ENCODE measurements at places on chromosomes 12 and 14. TPM values are rescaled to one million over a fixed set of nuclear protein-coding genes. Genes with fewer than 3 reads are reported as not detected.

The SLCO1C1 gene
- 0.36 TPM for total RNA-seq

GRCh38 chr14:104105071-104105821, 19.7 kb downstream of the ASPG start:
- H3K4me1 ChIP-seq: peaks cover 11% of the 10 kb centered on the region
- no peak overlapping the region for H3K4me3 ChIP-seq
- H3K36me3 ChIP-seq: no peaks in the 10 kb centered on the region
- no peak overlapping the region for H3K27ac ChIP-seq
- no peaks in the 10 kb centered on the region for H3K27me3 ChIP-seq

- no peak overlapping the region for H3K4me3 ChIP-seq
- peaks cover 46% of the 10 kb centered on the region for H3K4me1 ChIP-seq
- H3K36me3 ChIP-seq: no peaks in the 10 kb centered on the region
- no peak for DNase-seq
- H3K27ac ChIP-seq: peak overlapping the region; percentile 7
- H3K27me3 ChIP-seq: no peaks in the 10 kb centered on the region
Observed at GRCh38 chr12:27561535-27562350, 37.7 kb downstream of the PPFIBP1 start.

DNA sequence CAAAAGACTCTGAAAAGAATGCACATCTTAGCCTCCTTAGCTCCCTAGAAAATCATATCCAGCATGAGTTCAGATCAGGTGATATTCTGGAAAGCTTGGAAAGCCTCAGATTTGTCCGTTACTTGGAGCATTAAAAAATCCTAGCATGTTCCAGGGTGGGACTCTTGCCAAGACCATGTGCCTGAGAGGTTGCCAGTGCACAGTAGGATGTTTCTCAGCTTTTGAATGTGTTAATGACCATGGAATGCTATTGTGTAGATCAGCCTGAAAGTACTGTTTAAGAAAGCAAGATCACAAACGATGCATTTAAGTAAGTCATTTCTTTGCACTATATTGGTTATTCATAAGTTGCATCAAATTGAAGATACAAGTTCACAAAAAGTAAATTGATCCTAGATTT, 230.5 kb downstream of the ETNK1 start:
- H3K4me1 ChIP-seq: peaks cover 28% of the 10 kb centered on the region
- no peak overlapping the region for H3K27ac ChIP-seq
- no peak for DNase-seq
- no peak overlapping the region for H3K4me3 ChIP-seq
- H3K36me3 ChIP-seq: no peaks in the 10 kb centered on the region

- H3K27me3 ChIP-seq: no peaks in the 10 kb centered on the region
- no peak overlapping the region for H3K27ac ChIP-seq
- H3K4me1 ChIP-seq: peaks cover 13% of the 10 kb centered on the region
- H3K4me3 ChIP-seq: no peak overlapping the region
- no peak for DNase-seq
- no peaks in the 10 kb centered on the region for H3K36me3 ChIP-seq
Observed at GRCh38 chr14:51354846-51355245, 114.8 kb downstream of the TMX1 start.

DNA sequence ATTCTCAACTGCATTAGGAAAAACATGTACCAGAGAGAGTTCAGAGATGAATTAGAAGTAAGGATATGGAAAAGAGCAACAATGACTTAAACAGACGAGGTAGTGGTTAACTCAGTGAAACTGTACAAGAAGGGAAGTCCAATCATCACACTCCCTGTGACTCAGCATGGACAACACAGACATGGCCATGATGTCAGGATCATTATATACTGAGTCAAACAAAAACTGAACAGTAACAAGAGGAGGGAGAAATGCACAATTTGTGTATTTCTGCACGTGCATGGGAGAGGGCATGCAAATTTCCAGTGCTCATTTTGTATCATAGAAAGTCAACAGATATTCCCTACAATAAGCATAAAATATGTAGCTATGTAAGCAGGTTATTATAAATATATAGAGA, 1037.8 kb downstream of the BCL11B start:
- H3K4me1 ChIP-seq: peaks cover 11% of the 10 kb centered on the region
- H3K27me3 ChIP-seq: no peaks in the 10 kb centered on the region
- no peak overlapping the region for H3K27ac ChIP-seq
- DNase-seq: no peak

- peak overlapping the region; percentile 3 for H3K27ac ChIP-seq
- DNase-seq: no peak
- peaks cover 3% of the 10 kb centered on the region for H3K36me3 ChIP-seq
- H3K4me3 ChIP-seq: no peak overlapping the region
Observed at GRCh38 chr14:100025111-100025510, 40.1 kb upstream of the EVL start.

DNA sequence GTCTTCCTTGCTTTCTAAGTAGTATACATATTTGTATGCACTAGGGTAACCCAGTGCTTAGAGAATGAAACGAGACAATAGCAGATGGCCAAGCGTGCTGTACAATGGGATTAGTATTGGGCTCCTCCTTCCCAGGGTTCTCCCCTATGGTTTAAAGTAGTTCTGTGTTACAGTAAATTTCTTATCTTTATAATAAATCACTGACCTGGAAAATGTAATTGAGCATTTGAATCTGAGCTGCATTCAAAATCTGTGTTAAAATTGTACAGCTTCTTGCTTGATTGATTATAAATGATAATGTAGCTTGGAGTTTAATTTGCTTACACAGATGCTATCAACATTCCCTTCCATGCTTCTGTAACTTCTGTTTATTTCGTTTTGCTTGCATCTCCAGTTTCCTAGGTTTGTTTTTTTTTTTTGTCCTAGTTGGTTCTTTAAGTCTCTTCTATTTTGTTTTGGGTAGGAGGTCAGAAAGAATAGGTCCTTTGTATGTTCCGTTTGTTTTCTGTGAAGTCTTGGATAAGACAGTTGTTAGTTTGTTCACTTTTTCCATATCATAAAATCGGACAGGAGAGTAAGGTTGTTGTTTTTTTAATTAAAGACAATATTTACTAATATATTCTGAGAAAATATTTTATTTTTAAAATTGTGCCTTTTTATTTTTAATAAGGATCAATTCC, 171.2 kb downstream of the ERC1 start:
- peaks cover 11% of the 10 kb centered on the region for H3K36me3 ChIP-seq
- peaks cover 9% of the 10 kb centered on the region for H3K4me1 ChIP-seq
- no peak overlapping the region for H3K27ac ChIP-seq
- H3K27me3 ChIP-seq: no peaks in the 10 kb centered on the region
- H3K4me3 ChIP-seq: no peak overlapping the region

- no peak overlapping the region for H3K4me3 ChIP-seq
Observed at GRCh38 chr12:58066296-58066695, 124.9 kb downstream of the ATP23 start.

GRCh38 chr14:77593501-77593961, 22.9 kb downstream of the SPTLC2 start:
- no peaks in the 10 kb centered on the region for H3K27me3 ChIP-seq
- H3K4me3 ChIP-seq: no peak overlapping the region
- H3K4me1 ChIP-seq: no peaks in the 10 kb centered on the region
- no peak overlapping the region for H3K27ac ChIP-seq

DNA sequence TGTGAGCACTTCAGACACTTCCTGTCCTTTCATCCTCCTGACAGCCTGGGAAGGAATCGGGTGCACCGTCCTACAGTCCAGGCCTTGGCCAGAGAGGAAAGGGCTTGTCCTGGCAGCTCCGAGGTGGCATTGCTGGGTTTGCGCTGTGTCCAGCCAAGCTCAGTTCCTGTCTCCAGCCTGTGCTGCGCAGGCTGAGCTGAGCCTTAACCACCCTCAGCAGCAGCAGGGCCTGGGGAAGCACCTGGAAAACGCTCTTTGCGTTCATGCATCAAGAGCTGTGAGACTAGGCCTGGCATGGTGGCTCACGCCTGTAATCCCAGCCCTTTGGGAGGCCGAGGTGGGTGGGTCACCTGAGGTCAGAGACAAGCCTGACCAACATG, 33.7 kb upstream of the EML1 start:
- no peaks in the 10 kb centered on the region for H3K27me3 ChIP-seq
- no peak overlapping the region for H3K27ac ChIP-seq
- peaks cover 30% of the 10 kb centered on the region for H3K4me1 ChIP-seq
- no peak overlapping the region for H3K4me3 ChIP-seq

DNA sequence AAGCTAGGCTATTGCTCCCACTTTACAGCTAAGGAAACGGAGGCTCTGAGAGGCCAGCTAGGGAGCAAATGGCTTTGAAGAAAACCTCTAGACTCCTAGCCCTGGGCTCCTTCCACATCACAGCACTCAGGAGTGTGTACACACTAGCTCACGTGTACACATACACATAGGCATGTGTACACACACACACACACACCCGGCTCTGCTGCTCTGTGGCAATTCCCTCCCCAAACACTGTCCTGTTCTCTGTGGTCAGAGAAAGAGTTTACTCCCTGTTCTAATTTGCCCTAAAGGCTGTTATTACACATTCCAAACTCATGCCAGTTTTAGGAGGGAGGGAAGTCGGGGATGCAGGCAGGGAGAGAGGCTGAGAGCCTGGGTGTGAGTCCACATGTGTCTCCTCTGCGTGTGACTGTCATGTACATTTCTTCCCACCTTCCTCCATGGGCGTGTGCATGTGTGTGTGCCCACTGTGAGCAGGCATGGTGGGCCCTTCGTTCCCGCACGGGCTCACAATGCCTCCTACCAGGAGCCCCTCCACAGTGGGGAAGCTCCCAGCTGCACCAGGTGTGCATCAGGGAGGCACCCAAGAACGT, 14.2 kb downstream of the TRPV4 start:
- no peak overlapping the region for H3K27ac ChIP-seq
- H3K4me3 ChIP-seq: no peak overlapping the region
- H3K4me1 ChIP-seq: peaks cover 25% of the 10 kb centered on the region
- H3K36me3 ChIP-seq: no peaks in the 10 kb centered on the region
- no peak for DNase-seq

GRCh38 chr14:102389246-102389645, 26.5 kb downstream of the TECPR2 start:
- DNase-seq: no peak
- H3K36me3 ChIP-seq: peaks cover 5% of the 10 kb centered on the region
- no peaks in the 10 kb centered on the region for H3K27me3 ChIP-seq
- no peak overlapping the region for H3K4me3 ChIP-seq
- peaks cover 25% of the 10 kb centered on the region for H3K4me1 ChIP-seq
- H3K27ac ChIP-seq: peak overlapping the region; percentile 1

- H3K27ac ChIP-seq: no peak overlapping the region
- peaks cover 24% of the 10 kb centered on the region for H3K27me3 ChIP-seq
- no peak for DNase-seq
- H3K4me3 ChIP-seq: no peak overlapping the region
- H3K36me3 ChIP-seq: no peaks in the 10 kb centered on the region
Observed at GRCh38 chr12:108182096-108182495, 53.0 kb downstream of the WSCD2 start.

- H3K27ac ChIP-seq: no peak overlapping the region
- no peak for DNase-seq
- H3K36me3 ChIP-seq: no peaks in the 10 kb centered on the region
- no peaks in the 10 kb centered on the region for H3K4me1 ChIP-seq
- H3K4me3 ChIP-seq: no peak overlapping the region
Observed at GRCh38 chr12:26431211-26431610, 235.8 kb downstream of the SSPN start.
